Endothelial cell (in vitro differentiated cells): ENCODE measurements at places on chromosomes 3 and 15.

DNA sequence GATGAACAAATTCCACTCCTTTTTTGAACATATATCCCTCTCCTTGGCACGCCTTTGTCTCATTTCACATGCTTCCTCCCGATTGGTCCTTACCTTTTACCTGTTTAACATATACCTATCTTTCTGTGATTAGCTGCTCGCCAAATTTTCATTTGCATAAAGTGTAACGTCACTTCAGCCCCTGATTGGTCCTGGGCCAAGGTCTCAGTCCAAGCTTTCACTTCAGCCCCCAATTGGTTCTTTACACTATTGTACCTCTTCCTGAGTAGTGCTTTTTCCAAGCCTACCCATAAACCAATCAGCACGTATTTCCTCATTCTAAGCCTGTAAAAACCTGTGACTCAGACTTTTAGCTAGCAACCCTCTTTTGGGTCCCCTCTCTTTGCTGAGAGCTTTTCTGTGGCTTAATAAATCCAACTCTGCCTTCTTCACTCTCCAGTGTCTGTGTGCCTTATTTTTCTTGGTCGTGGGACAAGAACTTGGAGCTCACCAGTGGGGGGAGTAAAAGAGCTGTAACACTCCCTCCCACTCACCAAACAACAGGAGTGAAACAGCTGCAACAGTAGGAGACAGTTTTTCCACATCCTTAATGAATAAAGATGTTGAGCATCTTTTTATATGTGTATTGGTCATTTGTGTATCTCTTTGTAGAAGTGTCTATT, 584 bp upstream of the XCR1 start:
- DNase-seq = no peak
- H3K36me3 ChIP-seq = peaks cover 4% of the 10 kb centered on the region
- H3K4me1 ChIP-seq = no peaks in the 10 kb centered on the region
- no peak overlapping the region for H3K4me3 ChIP-seq

- H3K36me3 ChIP-seq = peaks cover 5% of the 10 kb centered on the region
- peaks cover 4% of the 10 kb centered on the region for H3K27me3 ChIP-seq
- H3K4me3 ChIP-seq = peak within 1 kb of the TSS; percentile 89
- peak; percentile 59 for DNase-seq
These were observed at the start of gene ZNF619 for GRCh38 chr3:40476478-40477470. Gene ZNF619, plus strand, starts transcription at chr3:40477122. Its CDS starts 858 bp downstream, at chr3:40477980.

DNA sequence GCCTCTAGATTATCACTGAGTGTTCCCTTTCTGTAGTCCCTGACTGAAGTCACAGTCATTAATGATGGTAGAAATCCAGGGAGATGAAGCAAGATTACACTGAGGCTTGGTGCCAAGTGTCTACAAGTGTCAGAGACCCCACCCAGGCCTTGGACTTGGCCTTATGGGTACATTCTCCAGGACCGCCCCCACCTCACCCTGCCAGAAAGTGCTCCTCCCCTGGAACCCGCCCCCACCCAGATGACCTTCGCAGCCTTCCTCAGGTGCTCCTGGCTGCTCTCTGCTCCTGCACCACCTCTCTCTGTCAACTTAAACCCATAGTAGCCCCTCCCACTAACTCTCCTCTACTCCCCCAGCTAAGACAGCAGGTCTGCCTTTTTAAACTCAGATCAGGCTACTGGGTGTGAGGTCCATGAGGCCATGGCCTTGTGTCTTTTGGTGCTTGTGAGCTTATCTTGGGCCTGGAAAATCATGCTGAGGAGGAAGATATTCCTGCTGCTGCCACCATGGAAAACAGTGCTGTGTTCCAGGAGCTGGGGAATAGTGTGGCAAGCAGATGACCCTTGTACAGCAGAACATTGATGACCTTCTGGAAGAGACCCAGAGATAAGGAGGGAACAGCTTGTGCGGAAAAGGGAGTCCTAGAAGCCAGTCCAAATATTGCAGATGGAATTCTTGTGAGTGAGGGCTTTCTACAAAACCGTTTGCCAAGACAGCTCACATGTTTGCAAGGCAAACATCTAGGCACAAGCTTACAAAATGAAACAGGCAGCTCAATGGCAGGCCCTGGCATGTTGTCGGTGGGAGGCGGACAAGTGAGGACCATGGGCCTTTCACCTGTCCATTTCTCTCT, 40.3 kb upstream of the NDUFB4 start:
- no peak overlapping the region for H3K27ac ChIP-seq
- H3K4me3 ChIP-seq = no peak overlapping the region
- H3K36me3 ChIP-seq = no peaks in the 10 kb centered on the region

DNA sequence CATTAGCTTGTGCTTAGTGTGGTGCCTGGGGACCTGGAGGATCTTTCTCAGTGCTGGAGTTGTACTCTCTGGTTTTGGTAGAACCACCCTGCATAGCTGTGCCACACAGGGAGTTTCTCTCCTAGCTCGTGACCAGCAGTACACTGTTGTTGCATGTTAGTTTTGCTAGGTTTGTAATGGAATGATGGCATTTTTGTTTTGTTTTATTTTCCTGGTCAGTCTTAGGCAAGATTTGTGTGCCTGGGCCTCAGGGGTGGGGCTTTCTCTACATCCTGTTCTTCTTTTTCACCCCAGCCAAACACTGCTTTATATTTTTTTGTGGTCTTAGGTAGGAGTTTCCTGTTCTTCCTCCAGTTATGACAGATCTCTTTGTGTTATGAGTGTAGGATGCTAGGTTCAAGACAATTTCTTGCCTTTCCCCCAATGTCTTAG, 534.5 kb upstream of the KCNMB2 start:
- H3K4me1 ChIP-seq = peaks cover 8% of the 10 kb centered on the region
- no peak overlapping the region for H3K4me3 ChIP-seq
- no peak for DNase-seq
- H3K36me3 ChIP-seq = no peaks in the 10 kb centered on the region
- no peak overlapping the region for H3K27ac ChIP-seq

DNA sequence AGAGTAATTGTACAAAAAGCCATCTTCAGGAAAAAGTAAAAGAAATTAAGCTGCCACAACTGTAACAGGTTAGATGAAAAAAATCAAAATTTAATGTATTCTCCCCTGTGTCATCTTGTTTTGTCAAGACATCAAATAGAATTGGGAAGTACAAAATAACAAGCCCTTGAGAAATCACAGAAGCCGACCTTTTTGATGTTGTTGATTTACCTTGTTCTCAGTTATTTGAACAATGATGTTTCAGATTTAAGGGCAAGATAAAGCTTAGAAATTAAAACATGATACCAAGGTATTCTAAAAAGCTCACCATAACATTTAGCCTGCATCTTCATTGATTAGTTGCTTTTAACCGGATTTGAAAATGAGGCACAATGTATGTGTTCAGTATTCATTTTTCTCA, 523.0 kb downstream of the FOXP1 start:
- no peaks in the 10 kb centered on the region for H3K36me3 ChIP-seq
- DNase-seq = no peak
- H3K4me3 ChIP-seq = no peak overlapping the region
- H3K27me3 ChIP-seq = peaks cover 2% of the 10 kb centered on the region
- peaks cover 43% of the 10 kb centered on the region for H3K4me1 ChIP-seq

GRCh38 chr15:70528816-70529215, 234.5 kb downstream of the UACA start:
- no peak overlapping the region for H3K27ac ChIP-seq
- DNase-seq = no peak
- no peak overlapping the region for H3K4me3 ChIP-seq

- no peak overlapping the region for H3K27ac ChIP-seq
- no peaks in the 10 kb centered on the region for H3K36me3 ChIP-seq
- H3K4me1 ChIP-seq = peaks cover 7% of the 10 kb centered on the region
- DNase-seq = no peak
- H3K27me3 ChIP-seq = peaks cover 2% of the 10 kb centered on the region
These were observed 224.3 kb upstream of the RASGRP1 start for GRCh38 chr15:38788918-38789317.

- no peak overlapping the region for H3K4me3 ChIP-seq
- no peaks in the 10 kb centered on the region for H3K36me3 ChIP-seq
- peaks cover 8% of the 10 kb centered on the region for H3K27me3 ChIP-seq
- no peak overlapping the region for H3K27ac ChIP-seq
- no peak for DNase-seq
These were observed 12.7 kb downstream of the KLF15 start for GRCh38 chr3:126344380-126345041.

- H3K27me3 ChIP-seq = no peaks in the 10 kb centered on the region
- H3K36me3 ChIP-seq = no peaks in the 10 kb centered on the region
- H3K4me1 ChIP-seq = no peaks in the 10 kb centered on the region
- H3K27ac ChIP-seq = no peak overlapping the region
These were observed 796.0 kb downstream of the ROBO2 start for GRCh38 chr3:77835921-77836320.

GRCh38 chr3:169954142-169954756, 12.4 kb upstream of the SEC62 start:
- H3K27me3 ChIP-seq = peaks cover under 1% of the 10 kb centered on the region
- H3K27ac ChIP-seq = no peak overlapping the region
- H3K4me1 ChIP-seq = no peaks in the 10 kb centered on the region
- no peak overlapping the region for H3K4me3 ChIP-seq
- DNase-seq = no peak
- no peaks in the 10 kb centered on the region for H3K36me3 ChIP-seq

GRCh38 chr3:165814380-165814779, 22.8 kb downstream of the BCHE start:
- no peak overlapping the region for H3K27ac ChIP-seq
- no peaks in the 10 kb centered on the region for H3K4me1 ChIP-seq
- no peaks in the 10 kb centered on the region for H3K27me3 ChIP-seq
- no peak for DNase-seq

DNA sequence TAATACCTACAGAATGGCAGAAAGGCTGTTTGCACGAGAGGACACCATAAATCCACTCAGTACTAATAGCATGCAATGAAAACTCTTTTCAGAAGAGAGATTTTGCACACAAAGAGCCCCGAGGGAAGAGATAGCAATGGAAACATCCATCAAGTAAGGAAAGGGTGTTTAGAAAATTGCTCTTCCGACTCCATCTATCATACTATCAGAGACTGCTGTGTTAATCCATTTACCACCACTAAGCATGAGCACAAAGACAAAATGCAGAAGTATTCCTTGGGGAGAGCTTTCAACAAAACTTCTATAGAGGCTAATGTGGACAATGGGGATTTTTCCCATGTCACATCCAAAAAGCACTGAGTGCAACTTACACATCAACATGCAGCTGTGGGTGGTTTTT, 72.1 kb upstream of the PLAAT1 start:
- H3K4me1 ChIP-seq = no peaks in the 10 kb centered on the region
- DNase-seq = no peak
- no peak overlapping the region for H3K27ac ChIP-seq
- no peaks in the 10 kb centered on the region for H3K27me3 ChIP-seq
- H3K4me3 ChIP-seq = no peak overlapping the region
- no peaks in the 10 kb centered on the region for H3K36me3 ChIP-seq

DNA sequence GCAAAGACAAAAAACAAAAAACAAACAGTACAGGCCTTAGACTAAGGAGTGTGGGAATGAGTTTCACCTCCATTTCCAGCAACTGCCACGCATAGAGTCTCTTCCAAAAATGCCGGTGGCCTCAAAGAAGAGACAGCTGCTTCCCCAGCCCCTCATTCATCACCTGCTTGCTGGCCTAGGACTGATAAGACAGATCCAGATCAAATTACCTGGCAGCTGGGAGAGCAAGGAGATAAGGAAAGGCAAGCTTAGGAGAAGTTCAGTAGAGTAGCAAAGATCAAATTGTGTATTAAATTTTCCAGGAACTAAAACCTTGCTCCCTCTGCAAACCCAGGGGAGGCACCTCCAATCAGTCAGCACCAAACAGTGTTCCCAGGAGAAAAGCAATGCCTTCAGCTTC, 325.8 kb upstream of the CTNNB1 start:
- peaks cover 4% of the 10 kb centered on the region for H3K27me3 ChIP-seq
- no peak overlapping the region for H3K27ac ChIP-seq
- H3K4me1 ChIP-seq = peaks cover 22% of the 10 kb centered on the region
- no peak for DNase-seq

- no peak overlapping the region for H3K4me3 ChIP-seq
- H3K36me3 ChIP-seq = no peaks in the 10 kb centered on the region
- H3K27me3 ChIP-seq = no peaks in the 10 kb centered on the region
- H3K27ac ChIP-seq = no peak overlapping the region
These were observed 55.8 kb downstream of the TRPC1 start for GRCh38 chr3:142779591-142779990.

DNA sequence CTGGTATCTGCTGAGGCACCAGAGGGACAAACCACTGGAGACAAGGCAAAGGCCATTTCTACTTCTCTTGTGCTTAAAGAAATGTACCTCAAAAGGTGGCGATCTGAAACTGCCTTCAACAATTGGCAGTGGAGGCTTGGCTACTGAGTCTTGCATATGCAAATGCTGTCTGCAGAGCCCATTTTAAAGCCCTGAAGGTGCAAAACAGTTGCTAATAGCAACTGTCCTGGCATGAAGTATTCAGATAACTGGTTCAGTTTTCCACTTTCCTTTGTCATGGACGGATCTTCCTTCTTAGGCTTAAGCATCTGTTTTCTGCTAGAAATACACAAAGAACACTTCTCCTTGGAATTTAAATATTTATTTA, 71.4 kb upstream of the PSMD6 start:
- no peak for DNase-seq
- peaks cover 32% of the 10 kb centered on the region for H3K4me1 ChIP-seq
- H3K4me3 ChIP-seq = no peak overlapping the region
- no peak overlapping the region for H3K27ac ChIP-seq

- peaks cover 23% of the 10 kb centered on the region for H3K4me1 ChIP-seq
- peak overlapping the region; percentile 77 for H3K27ac ChIP-seq
- H3K27me3 ChIP-seq = peaks cover 2% of the 10 kb centered on the region
- DNase-seq = no peak
These were observed 23.0 kb downstream of the HPS3 start for GRCh38 chr3:149152420-149152819.

DNA sequence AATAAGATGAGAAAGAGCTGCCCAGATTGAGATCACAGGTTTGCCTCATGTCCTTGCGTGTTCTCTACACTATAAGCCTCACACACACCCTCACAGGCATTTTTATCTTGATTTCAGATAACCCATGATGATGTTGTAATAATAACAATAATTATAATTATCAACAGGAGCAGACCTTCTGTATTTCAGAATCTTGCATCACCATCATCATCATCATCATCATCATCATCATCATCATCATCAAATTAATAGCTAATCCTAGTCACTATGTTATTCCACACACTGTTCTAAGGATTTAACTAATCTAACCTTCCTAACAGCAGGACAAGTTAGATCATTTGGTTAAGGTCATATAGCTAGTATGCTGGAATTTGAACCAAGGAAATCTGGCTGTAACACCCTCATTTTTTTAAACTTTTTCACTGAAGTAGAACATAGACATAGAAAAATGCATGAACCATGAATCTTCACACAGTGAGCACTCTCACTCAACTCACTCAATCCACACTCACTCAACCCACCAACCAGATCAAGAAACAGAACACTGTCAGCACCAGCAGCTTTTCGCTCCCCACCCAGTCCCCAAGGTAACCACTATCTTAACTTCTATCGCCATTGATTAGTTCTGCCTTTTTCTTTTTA, 1.8 kb upstream of the SH2D7 start:
- DNase-seq = no peak
- H3K4me1 ChIP-seq = no peaks in the 10 kb centered on the region
- H3K27ac ChIP-seq = peak overlapping the region; percentile 19
- peaks cover 1% of the 10 kb centered on the region for H3K27me3 ChIP-seq
- H3K36me3 ChIP-seq = peaks cover 4% of the 10 kb centered on the region
- H3K4me3 ChIP-seq = no peak overlapping the region
